ENCODE measurements at places on chromosomes 5 and 9.

GRCh38 chr5:137684761-137685160, 51.1 kb downstream of the KLHL3 start:
- DNase-seq, result no peak

DNA sequence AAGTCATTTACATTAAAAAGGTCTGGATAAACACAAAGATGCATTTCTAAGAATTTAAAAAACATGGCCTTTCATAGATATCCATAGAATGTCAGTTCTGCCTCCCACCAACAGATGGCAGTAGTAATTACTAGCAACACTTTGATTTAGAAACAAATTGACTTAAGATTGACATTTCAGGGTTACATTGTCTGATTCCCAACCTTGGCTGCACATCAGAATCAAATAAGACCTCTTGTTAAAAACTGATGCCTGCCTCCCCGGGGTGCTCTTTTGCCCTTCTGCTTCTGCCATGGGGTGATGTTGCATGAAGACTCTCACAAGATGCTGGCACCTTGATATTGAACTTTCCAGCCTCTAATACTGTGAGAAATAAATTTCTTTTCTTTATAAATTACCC, 146.2 kb upstream of the GPR151 start:
- DNase-seq, result no peak

- no peak for DNase-seq
Observed at GRCh38 chr5:84589926-84590325, 205.2 kb upstream of the EDIL3 start.

GRCh38 chr9:90895786-90896185, 94.2 kb downstream of the SYK start:
- DNase-seq, result no peak

- no peak for DNase-seq
Observed at GRCh38 chr5:57445705-57446037, 36.9 kb downstream of the ACTBL2 start.

DNA sequence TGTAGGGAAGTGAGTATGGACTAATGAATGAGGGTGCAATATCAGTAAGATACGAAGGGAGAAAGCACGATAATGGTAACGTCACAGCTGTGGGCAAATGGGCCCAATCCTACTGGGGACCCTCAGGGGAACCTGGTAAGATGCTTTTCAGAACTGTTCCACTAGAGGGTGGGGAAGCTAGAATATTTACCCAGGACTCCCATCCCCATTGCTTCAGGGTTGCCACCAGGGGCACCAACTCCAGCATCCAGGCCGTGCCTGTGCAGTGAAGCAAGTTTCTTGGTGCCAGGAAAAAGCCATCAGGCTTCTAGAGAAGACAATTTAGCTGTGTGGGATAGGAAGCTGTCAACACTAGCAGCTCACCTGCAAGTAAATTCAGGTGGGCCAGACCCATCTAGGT, 409.3 kb downstream of the AGTPBP1 start:
- no peak for DNase-seq

GRCh38 chr5:147901599-147902039, 4.7 kb downstream of the C5orf46 start:
- no peak for DNase-seq

GRCh38 chr9:129495620-129496472, 125.1 kb downstream of the C9orf50 start:
- DNase-seq, result peak; percentile 95

DNA sequence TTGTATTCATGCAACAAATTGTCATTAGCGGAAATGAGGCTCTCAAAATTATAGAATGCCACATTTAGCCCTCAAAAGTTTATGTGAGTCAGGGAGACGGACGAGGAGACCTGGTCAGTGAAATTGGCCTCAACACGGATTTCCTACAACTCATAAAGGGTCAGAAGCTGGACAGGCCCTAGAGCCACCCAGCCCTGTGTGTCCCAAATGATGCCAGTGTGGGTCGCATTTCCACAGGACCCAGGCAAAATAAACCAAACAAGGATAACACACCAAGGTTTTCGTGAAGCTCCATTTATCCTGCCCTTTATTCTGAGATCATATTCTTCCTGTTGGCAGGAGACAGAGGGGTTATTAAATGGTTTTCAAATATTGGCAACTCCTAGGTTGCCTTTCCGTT, 72.0 kb upstream of the COL5A1 start:
- peak; percentile 10 for DNase-seq

DNA sequence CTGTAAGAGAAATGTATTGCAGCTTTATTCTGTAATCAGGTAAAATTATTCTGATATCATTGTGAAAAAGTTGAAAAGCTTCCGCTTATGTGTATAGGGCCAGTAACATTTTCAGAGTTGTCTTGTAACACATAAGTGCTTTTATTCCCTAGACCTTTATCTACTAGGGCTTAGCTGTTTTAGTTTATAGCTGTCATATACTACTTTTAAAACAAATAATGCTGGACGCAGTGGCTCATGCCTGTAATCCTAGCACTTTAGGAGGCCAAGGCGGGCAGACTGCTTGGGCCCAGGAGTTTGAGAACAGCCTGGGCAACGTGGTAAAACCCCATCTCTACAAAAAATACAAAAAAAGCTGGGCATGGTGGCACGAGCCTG, 33.1 kb downstream of the SLC25A51 start:
- DNase-seq, result no peak

- no peak for DNase-seq
Observed at GRCh38 chr9:98425079-98425478, 169.6 kb upstream of the TBC1D2 start.

DNA sequence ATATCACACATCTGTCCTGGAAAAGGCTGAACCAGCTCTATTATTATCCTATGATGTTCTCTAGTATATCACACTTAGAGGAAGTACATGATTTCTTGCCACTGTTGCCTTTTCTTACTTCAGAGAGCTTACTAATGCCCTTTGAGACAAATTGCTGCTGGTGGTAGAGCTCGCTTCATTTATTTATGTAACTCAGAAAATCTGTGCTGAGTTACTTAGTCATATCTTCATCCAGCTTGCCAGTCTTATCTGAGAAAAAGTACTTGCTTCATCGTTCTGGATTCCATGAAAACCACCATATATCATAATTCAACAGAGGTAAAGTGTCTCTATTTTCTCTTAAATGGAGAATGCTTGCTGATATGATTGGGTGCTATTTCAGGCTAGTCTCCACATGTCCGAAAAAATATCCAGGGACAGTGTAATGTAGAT, 26.6 kb downstream of the PTPDC1 start:
- DNase-seq, result no peak

GRCh38 chr9:102101723-102102122, 363.3 kb upstream of the GRIN3A start:
- DNase-seq, result no peak

DNA sequence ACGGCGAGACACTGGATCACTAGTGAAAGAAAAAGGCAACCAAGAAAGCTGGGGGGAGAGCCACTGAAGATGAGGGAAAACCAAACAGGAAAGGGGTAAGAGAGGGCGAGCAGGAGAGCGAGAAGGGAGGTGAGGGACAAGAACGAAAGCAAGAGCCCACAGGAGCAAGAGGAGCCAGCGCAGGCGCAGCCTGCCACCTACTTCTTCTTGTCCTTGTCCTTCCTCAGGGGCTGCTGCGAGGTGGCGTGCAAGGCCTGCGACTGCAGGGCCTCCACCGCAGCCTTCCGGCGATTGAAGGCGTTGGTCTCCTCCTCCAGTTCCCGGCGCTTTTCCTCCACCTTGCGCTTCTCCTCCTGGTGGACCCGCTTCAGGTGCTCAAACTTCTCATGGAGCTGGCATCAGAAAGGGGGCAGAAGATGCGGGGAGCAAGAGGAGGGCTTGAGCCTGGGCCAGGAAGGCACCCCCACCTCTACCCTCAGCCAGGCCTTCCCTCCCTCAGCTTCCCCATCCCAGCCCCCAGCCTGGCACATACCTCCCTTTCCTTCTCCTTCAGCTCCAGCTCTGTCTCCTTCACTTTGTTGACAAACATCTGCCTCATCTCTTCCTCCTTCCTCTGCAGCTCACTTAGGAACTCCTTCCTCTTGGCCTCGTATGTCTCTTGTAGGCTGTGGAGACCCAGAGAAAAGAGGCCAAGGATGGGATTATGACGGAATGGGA, 13.5 kb downstream of the CCNI2 start:
- no peak for DNase-seq

GRCh38 chr5:67879620-67880510, 335.7 kb upstream of the PIK3R1 start:
- DNase-seq, result no peak

DNA sequence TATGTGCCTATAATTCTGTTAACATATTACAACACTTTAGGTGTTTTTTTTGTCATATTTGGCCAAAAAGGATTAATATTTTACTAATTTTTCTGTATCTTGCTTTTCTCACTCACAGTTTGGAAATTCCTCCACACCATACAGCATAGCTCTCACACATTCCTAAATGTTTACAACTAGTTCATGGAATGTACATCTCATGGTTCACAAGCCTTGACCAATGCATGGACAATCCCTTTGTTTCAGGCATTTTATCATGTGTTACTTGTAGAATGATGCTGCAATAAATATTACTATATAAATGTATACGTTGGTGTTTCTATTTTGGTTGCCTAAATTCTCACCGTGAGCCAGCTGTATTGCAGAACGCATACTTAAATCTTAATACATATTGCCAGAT, 80.5 kb upstream of the SPATA31C2 start:
- no peak for DNase-seq

GRCh38 chr5:96726802-96727201, 64.6 kb downstream of the CAST start:
- DNase-seq, result no peak

DNA sequence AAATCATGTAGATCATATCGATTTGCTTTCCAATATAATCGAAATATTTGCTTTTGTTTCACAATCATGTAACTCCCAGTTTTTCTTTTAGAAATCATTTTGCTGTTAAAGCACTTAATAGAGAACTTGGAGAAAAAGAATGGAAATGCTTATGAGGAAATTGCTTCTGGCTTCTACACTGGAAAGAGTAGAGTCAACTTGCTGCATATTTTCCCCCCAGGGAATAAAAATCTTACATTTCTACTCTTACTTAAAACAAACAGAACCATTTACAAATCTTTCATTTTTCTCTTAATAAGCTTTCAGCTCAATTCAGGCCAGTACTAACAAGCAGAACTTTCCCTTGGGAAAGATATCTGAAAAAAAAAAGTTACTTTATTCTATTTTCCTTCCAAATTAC, 312.0 kb downstream of the CHSY3 start:
- no peak for DNase-seq

- DNase-seq, result no peak
Observed at GRCh38 chr9:4738866-4739586, 2.0 kb downstream of the AK3 start.

GRCh38 chr5:172943283-172943841, 15.9 kb upstream of the RPL26L1 start:
- peak; percentile 67 for DNase-seq

DNA sequence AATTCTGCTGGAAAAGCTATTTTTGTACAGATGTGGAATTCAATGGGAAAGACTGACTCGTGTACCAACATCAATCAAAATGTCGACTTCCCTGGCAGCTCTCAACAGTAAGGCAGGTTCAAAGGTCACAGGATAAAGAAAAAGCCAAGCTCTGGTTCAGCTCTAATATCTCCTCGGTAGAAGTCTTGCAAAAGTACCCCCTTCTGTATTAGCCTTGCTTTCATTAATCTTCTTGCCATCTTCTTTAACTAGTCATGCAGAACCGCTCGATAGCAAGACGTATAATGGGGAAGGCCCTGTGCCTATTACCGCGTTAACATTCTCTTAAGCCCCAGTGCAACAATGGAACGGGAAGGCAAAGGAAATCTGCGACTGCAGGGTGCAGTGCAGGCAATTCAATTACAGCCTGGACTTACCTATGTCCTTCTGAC, 201.2 kb downstream of the GAPVD1 start:
- DNase-seq, result no peak
